Naive thymus-derived CD4-positive, alpha-beta T cell (primary cell): ENCODE measurements at places on chromosomes 12 and 14. TPM values are rescaled to one million over a fixed set of nuclear protein-coding genes. Genes with fewer than 3 reads are reported as not detected.

The SLC17A8 gene
- not detected for total RNA-seq

The SIX1 gene
- total RNA-seq, result not detected

The CEP128 gene
- total RNA-seq, result 10.1 TPM

The FBRSL1 gene
- 54.9 and 56.3 TPM in 2 replicates for total RNA-seq

The TTC6 gene
- not detected for total RNA-seq

DNA sequence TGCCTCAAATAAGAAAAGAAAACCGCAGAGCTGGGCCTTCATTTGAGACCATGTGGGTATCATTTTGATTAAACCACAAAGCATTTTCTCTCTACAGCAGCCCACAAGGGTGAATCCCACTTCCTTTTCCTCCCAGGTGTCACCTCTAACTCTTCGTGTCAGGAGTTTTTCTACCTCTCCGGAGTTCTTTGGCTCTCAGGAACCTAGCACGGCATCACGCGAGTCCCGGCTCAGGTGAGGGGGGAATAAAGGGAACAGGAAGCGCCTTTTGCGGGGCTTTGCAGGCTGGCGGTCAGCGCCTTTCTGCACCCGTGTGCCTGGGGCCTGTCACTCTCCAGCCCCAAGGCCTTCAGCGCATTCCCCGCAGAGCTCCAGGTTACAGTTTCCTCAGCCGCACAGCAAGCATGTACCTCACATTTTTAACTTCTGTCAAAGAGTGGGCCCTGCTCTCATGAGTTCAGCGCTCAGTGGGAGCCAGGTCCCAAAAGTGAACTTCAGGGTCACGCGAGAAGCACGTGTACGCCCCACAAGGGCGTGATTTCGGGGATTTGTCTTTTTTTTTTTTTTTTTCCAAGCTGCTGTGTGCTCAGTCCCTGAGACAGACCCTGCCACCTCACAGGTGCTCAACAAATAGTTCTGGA is 740 bp upstream of the PRPF40B start:
- peaks cover 22% of the 10 kb centered on the region for H3K4me1 ChIP-seq
- peak; percentile 47 for DNase-seq
- peak overlapping the region; percentile 42 for H3K4me3 ChIP-seq
- H3K36me3 ChIP-seq, result no peaks in the 10 kb centered on the region
- H3K27me3 ChIP-seq, result no peaks in the 10 kb centered on the region

DNA sequence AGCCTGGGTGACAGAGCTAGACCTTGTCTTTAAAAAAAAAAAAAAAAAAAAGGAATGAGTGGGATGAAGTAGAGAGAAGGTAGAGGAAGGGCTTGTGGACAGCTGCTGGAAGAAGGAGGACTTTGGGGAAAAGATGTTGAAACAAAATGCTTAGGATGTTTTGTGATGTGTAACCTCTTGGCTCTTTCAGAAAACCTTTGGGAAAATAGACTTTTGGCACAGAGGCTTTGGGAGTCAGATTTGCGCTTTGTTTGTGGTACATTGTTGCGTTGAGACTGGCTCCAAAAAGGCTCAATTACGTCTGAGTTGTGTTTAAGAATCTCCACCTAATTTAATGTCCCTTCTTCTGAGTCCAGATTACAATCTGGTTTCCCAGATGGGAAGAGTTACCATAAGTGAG is 32.9 kb upstream of the SPTLC2 start:
- H3K4me1 ChIP-seq, result no peaks in the 10 kb centered on the region
- DNase-seq, result no peak
- no peak overlapping the region for H3K27ac ChIP-seq
- no peaks in the 10 kb centered on the region for H3K27me3 ChIP-seq
- H3K4me3 ChIP-seq, result no peak overlapping the region

- H3K4me1 ChIP-seq, result no peaks in the 10 kb centered on the region
- no peaks in the 10 kb centered on the region for H3K27me3 ChIP-seq
- H3K4me3 ChIP-seq, result no peak overlapping the region
- no peaks in the 10 kb centered on the region for H3K36me3 ChIP-seq
- H3K27ac ChIP-seq, result no peak overlapping the region
Observed at GRCh38 chr12:128626808-128627320, 196.9 kb downstream of the SLC15A4 start.

DNA sequence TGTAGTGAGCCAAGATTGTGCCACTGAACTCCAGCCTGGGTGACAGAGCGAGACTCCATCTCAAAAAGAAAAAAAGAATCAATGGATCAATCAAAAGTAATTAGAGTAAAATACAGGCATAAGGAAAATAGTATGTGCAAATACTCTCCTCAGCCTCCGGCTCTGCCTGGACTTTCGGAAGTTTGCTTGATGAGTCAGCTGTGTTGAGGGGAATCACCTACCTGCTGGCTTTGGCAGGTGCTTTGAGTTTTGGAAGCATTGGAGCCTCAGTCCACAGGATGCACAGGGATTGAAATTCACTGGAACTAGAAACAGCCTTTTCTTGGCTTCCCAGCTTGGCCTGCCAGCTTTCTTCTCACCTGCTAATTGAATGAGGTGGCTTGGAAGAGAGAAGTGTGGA is 268.2 kb downstream of the PCNX1 start:
- H3K36me3 ChIP-seq, result no peaks in the 10 kb centered on the region
- H3K27me3 ChIP-seq, result no peaks in the 10 kb centered on the region
- DNase-seq, result no peak
- H3K27ac ChIP-seq, result no peak overlapping the region
- H3K4me3 ChIP-seq, result no peak overlapping the region
- no peaks in the 10 kb centered on the region for H3K4me1 ChIP-seq

DNA sequence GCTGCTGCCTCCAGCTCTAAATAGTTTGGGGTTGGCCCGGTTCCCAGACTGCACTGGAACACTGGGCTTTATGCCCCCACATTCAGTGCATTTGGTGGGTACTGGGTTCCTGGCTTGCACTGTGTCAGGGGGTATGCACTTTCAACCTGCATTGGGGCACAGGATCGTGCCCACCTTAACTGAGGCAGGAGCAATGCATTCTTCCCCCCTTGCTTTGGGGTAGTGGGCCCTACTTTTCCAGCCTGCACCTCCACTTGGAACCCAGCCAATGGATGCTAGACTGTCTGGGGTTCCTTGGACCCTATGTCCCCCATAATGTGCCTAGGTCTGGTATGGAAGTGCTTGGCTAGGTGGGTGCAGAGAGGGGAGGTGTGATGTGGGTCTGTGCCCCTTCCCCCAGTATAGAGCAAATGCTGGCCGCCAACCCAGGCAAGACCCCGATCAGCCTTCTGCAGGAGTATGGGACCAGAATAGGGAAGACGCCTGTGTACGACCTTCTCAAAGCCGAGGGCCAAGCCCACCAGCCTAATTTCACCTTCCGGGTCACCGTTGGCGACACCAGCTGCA is 615 bp downstream of the TARBP2 start:
- DNase-seq, result no peak
- peak overlapping the region; percentile 98 for H3K27ac ChIP-seq
- H3K36me3 ChIP-seq, result peaks cover 36% of the 10 kb centered on the region
- H3K4me3 ChIP-seq, result peak overlapping the region; percentile 70
- H3K27me3 ChIP-seq, result no peaks in the 10 kb centered on the region
